Tracheal epithelial cell (primary cell): ENCODE measurements at places on chromosomes 3 and 15. TPM values are rescaled to one million over a fixed set of nuclear protein-coding genes. Genes with fewer than 3 reads are reported as not detected.

Gene GOLGA8A
- total RNA-seq: 16.0 and 16.4 TPM in 2 replicates

Gene APBA2
- total RNA-seq: 7.5 and 14.7 TPM in 2 replicates

Gene LRRC31
- total RNA-seq: 0.24 TPM in 1 of 2 replicates, not detected in the other

Gene CCDC54
- not detected in 2 replicates for total RNA-seq

Gene IL17RD
- 2.1 and 5.5 TPM in 2 replicates for total RNA-seq

Gene C2CD4B
- not detected in 2 replicates for total RNA-seq

Gene SEMA6D
- total RNA-seq: 1.7 and 3.8 TPM in 2 replicates

Gene LMAN1L
- total RNA-seq: 0.21 TPM in 1 of 2 replicates, not detected in the other

Gene MB21D2
- 4.3 and 16.6 TPM in 2 replicates for total RNA-seq

Gene SLC28A2
- not detected in 2 replicates for total RNA-seq

Gene IGSF10
- under 0.01 TPM in 1 of 2 replicates, not detected in the other for total RNA-seq

Gene SLC38A3
- total RNA-seq: not detected in 2 replicates

Gene PTX3
- total RNA-seq: 0.85 and 5.8 TPM in 2 replicates

Gene CKMT1A
- total RNA-seq: 17.3 and 47.0 TPM in 2 replicates

Gene MYLK
- total RNA-seq: 8.7 and 41.4 TPM in 2 replicates

Gene HDC
- total RNA-seq: not detected in 2 replicates

Gene TUSC2
- total RNA-seq: 14.9 and 16.9 TPM in 2 replicates

Gene HRH1
- total RNA-seq: 3.6 and 8.9 TPM in 2 replicates

Gene LRRC2
- under 0.01 TPM in 1 of 2 replicates, not detected in the other for total RNA-seq

Gene GPR27
- total RNA-seq: 1.5 and 1.9 TPM in 2 replicates

Gene NUP210
- 0.21 and 2.9 TPM in 2 replicates for total RNA-seq

Gene LRIG1
- 7.2 and 13.4 TPM in 2 replicates for total RNA-seq

Gene MNS1
- total RNA-seq: 0.21 and 0.48 TPM in 2 replicates

Gene HPS3
- 19.4 and 19.5 TPM in 2 replicates for total RNA-seq

Gene ISG20
- total RNA-seq: 7.0 and 38.6 TPM in 2 replicates

Gene LTK
- not detected in 2 replicates for total RNA-seq

Gene INKA1
- total RNA-seq: 10.4 and 22.2 TPM in 2 replicates

Gene ARHGEF26
- 0.24 and 0.85 TPM in 2 replicates for total RNA-seq

Gene MED12L
- under 0.01 TPM in 2 replicates for total RNA-seq

Gene TRANK1
- total RNA-seq: 0.85 and 4.6 TPM in 2 replicates

Gene ANKUB1
- total RNA-seq: 1.3 and 1.4 TPM in 2 replicates

Gene C3orf49
- not detected in 2 replicates for total RNA-seq

Gene TBC1D21
- total RNA-seq: not detected in 2 replicates

Gene CCR9
- total RNA-seq: not detected in 2 replicates

Gene PAK6
- total RNA-seq: 12.8 and 13.4 TPM in 2 replicates

Gene FOXL2
- total RNA-seq: 0.24 TPM in 1 of 2 replicates, not detected in the other

Gene PIGZ
- 1.7 and 2.6 TPM in 2 replicates for total RNA-seq

Gene PLCH1
- under 0.01 and 0.24 TPM in 2 replicates for total RNA-seq

Gene RLBP1
- 0.96 TPM in 1 of 2 replicates, not detected in the other for total RNA-seq

Gene CHRM5
- not detected in 2 replicates for total RNA-seq

Gene RGMA
- total RNA-seq: 1.9 and 2.2 TPM in 2 replicates

Gene GOLGA6L10
- 0.24 and 0.43 TPM in 2 replicates for total RNA-seq

Gene MINAR1
- total RNA-seq: 0.24 and 0.64 TPM in 2 replicates

Gene SPATA12
- total RNA-seq: not detected in 2 replicates

Gene HGD
- total RNA-seq: 3.4 TPM in 1 of 2 replicates, not detected in the other

Gene KLHL6
- not detected in 2 replicates for total RNA-seq

Gene DNAH12
- total RNA-seq: under 0.01 TPM in 2 replicates

Gene SPSB4
- under 0.01 TPM in 1 of 2 replicates, not detected in the other for total RNA-seq

Gene PLOD2
- total RNA-seq: 24.9 and 152 TPM in 2 replicates

Gene FOXB1
- not detected in 2 replicates for total RNA-seq

Gene SLC27A2
- total RNA-seq: 1.4 and 3.0 TPM in 2 replicates

Gene SKOR1
- not detected in 2 replicates for total RNA-seq

Gene ACAD9
- total RNA-seq: 23.2 and 32.8 TPM in 2 replicates

Gene PRSS50
- not detected in 2 replicates for total RNA-seq

Gene XCR1
- under 0.01 TPM in 1 of 2 replicates, not detected in the other for total RNA-seq
